Amygdala (tissue), 56 donors: ENCODE measurements at places on chromosomes 5 and 9.

DNA sequence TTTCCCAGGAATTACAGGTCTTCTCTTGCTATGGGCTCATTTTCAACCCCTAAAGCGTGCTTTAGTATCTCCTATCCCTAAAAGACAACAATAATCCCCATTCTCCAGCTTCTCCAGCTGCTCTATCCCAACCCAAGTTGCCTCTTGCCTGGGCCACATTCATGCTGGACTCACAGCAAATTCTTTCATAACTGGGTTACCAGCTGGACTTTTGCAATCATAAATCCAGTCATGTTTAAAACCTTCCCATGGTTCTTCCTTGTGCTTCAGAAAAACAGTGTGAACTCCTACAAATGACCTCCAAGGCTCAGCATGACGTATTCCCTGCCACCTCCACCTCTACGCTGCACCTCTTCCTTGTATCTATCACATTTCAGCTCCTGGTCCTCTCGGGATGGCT, 346.9 kb downstream of the GADD45G start:
- no peak for DNase-seq

DNA sequence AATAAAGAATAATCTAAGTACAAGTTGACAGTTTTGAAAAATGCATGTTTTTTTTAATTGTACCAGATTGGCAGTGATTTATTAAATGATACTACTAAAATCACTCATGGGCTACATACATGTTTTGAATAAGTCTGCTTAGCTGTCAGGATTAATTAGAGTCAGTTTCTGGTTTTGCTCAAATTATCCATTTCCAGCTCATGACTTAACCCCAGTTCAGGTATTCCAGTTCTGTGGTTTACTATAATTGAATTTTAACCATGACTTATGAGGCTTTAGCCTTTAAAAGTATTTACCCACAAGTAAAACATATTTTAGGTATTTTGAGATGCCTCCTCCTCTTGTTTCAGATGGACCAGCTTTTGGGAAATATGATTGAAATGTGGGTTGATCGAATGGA, 17.8 kb upstream of the LRRC70 start:
- DNase-seq: no peak

GRCh38 chr5:168807287-168807686, 228.1 kb upstream of the PANK3 start:
- DNase-seq: no peak

- no peak for DNase-seq
Observed at GRCh38 chr9:20023961-20024571, 235.2 kb upstream of the SLC24A2 start.
